ENCODE measurements at places on chromosomes 1 and 21.

GRCh38 chr1:30697571-30698376, 25.6 kb downstream of the MATN1 start:
- H3K27me3 ChIP-seq = peaks cover 15% of the 10 kb centered on the region
- H3K27ac ChIP-seq = no peak overlapping the region
- H3K36me3 ChIP-seq = no peaks in the 10 kb centered on the region
- H3K4me1 ChIP-seq = no peaks in the 10 kb centered on the region
- no peak for DNase-seq

- no peak for DNase-seq
- H3K36me3 ChIP-seq = peaks cover 14% of the 10 kb centered on the region
- H3K27me3 ChIP-seq = peaks cover 92% of the 10 kb centered on the region
Measured at GRCh38 chr21:44701541-44701940, 4.6 kb downstream of the KRTAP10-12 start.

GRCh38 chr1:150931773-150932172, 5.6 kb downstream of the SETDB1 start:
- no peak overlapping the region for H3K27ac ChIP-seq
- no peak overlapping the region for H3K4me3 ChIP-seq
- DNase-seq = no peak
- peaks cover 19% of the 10 kb centered on the region for H3K4me1 ChIP-seq

DNA sequence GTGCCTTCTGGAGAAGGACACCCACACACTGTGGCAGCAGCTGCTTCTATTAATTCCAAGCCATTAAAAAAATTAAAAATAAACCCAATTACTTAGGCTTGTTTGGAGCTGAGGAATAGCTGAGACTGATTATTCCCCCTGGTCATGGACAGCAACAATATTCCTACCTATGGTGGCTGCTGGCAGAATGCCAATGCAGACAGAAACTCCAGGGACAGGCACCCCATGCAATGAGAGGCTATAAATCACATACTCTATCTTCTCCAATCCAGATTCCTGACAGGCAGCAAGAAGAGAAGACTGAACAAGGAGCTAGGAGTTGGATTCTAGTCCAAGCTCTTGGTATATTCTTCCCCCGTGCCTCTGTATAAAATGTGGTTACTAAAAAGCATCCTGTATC, 275.4 kb upstream of the BEND5 start:
- H3K4me1 ChIP-seq = no peaks in the 10 kb centered on the region
- H3K36me3 ChIP-seq = no peaks in the 10 kb centered on the region
- no peak overlapping the region for H3K27ac ChIP-seq
- no peaks in the 10 kb centered on the region for H3K27me3 ChIP-seq
- no peak for DNase-seq

- DNase-seq = no peak
- H3K27me3 ChIP-seq = peaks cover 7% of the 10 kb centered on the region
- H3K27ac ChIP-seq = no peak overlapping the region
- H3K4me3 ChIP-seq = no peak overlapping the region
- no peaks in the 10 kb centered on the region for H3K4me1 ChIP-seq
Measured at GRCh38 chr1:67571901-67572593, 113.0 kb upstream of the GADD45A start.

- DNase-seq = no peak
- no peaks in the 10 kb centered on the region for H3K36me3 ChIP-seq
- no peaks in the 10 kb centered on the region for H3K4me1 ChIP-seq
- H3K4me3 ChIP-seq = no peak overlapping the region
- no peaks in the 10 kb centered on the region for H3K27me3 ChIP-seq
Measured at GRCh38 chr21:46115441-46116188, 17.7 kb downstream of the COL6A2 start.

DNA sequence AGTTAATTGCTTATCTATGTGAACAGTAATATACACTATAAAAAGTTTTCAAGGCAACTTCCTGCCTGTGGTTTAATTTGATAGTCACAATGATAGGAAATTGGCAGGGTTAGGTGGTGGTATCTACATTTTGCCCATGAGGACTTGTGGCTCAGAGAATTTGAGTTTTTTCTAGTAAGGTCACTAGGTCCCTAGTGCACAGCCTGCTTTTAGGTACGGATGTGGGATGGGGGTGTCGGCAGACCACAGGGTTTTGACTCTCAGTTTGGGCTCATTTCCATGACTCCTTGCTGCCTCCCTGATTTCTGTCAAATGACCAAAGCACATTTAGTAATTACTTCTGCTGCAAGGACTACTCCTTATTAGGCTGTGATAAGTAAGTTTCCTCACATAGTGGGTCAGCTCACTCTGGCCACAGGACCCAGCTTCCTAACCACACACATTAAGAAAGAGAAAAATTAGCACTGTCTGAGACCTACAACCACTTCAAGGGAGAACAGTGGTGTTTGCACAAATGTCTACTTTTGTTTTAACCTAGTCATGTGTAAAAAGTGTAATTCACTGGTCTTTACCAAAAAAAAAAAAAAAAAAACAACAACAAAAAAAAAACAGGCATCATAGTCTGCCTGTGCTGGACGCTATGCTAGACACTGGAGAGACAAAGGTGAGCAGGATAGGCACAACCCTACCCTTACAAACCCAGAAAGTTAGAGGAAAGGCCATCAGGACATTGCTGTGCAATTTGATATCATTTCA, 43.7 kb downstream of the MRPL39 start:
- H3K27me3 ChIP-seq = no peaks in the 10 kb centered on the region
- H3K4me3 ChIP-seq = peak overlapping the region; percentile 96
- peaks cover 63% of the 10 kb centered on the region for H3K4me1 ChIP-seq
- DNase-seq = no peak
- no peaks in the 10 kb centered on the region for H3K36me3 ChIP-seq

DNA sequence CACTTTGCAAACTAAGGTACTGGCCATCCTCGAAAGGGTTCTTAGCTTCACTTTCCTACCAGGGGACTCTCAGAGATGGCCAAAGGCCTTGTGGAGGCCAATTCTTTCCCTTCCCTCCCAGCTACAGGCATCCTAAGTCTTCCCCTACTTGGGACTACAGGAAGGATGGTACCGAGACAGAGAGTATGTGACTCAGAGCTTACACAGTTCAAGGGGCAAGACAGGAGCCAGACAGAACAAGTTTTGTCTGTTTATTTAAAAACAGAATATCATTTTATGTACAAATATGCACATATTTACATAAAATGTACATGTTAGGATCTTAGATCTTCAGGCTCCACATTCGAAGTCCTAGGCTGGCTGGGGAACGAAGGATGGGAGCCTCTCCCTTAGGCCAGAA, 1.1 kb upstream of the ARHGAP30 start:
- peaks cover 8% of the 10 kb centered on the region for H3K36me3 ChIP-seq
- H3K27me3 ChIP-seq = no peaks in the 10 kb centered on the region
- H3K27ac ChIP-seq = peak overlapping the region; percentile 99
- DNase-seq = no peak
- H3K4me3 ChIP-seq = no peak overlapping the region

GRCh38 chr1:24463776-24464735, 38.6 kb upstream of the RCAN3 start:
- H3K36me3 ChIP-seq = peaks cover 18% of the 10 kb centered on the region
- H3K4me1 ChIP-seq = peaks cover 17% of the 10 kb centered on the region
- peak overlapping the region; percentile 80 for H3K27ac ChIP-seq
- no peak overlapping the region for H3K4me3 ChIP-seq

GRCh38 chr1:208951908-208952307, 631.6 kb upstream of the CAMK1G start:
- no peak overlapping the region for H3K4me3 ChIP-seq
- H3K27ac ChIP-seq = no peak overlapping the region
- H3K4me1 ChIP-seq = no peaks in the 10 kb centered on the region
- H3K27me3 ChIP-seq = no peaks in the 10 kb centered on the region

Measured in T-helper 17 cell (primary cell).